ENCODE measurements at places on chromosomes 1 and 21.

DNA sequence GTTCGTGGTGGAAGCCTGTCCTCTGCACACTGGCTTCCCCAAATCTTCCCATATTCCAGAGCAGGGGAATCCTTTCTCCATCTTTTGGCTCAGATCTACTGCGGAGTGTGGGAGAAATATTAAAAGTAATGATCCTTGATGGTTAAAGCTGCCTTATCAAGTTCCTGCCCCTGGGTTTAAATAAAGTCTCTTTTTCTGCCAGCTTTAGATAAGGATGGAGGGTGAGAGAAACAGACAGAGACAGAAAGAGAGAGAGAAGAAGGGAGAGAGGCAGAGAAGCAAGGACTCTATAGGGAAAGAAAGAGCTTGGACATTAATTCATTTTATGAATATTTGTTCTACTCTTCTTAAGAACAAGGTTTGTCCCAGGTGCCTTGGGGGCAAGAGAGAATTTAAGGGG lies 98.0 kb downstream of the KCNJ15 start:
- no peak for DNase-seq

DNA sequence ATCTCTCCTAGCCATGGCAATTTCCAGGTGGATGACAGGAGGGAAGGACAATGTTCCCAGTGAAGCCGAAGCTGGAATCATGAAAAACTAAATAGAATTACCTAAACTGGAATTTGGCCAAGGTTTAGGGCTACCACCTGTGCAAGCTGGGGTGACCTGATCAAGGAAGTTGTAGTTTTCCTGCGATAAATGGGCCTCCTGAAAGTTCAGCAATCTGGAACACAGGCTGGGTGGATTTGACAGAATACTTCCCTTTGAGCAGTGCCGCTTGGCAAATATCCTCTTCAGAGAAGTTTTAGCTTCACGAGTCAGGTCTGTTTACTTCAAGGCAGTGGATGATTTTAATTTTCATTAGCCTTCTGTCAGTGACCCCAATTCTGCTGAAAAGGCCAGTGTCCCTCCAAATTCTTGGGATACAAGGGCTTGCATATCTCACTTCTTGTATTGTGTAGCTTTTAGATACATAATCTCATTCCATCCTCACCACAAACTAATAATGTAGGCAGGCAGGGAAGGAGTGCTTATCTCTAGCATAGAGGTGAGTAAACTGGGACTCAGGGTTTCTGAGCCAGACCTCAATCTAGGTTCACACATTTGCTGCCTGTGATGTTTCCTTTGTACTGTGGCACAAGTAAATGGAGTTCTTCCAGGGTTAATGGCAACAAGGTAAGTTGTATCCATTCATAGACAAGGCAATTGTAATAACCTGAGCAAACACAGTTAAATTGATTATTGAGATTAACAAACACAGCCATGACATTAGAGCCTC lies 349.4 kb downstream of the NUF2 start:
- no peak for DNase-seq

DNA sequence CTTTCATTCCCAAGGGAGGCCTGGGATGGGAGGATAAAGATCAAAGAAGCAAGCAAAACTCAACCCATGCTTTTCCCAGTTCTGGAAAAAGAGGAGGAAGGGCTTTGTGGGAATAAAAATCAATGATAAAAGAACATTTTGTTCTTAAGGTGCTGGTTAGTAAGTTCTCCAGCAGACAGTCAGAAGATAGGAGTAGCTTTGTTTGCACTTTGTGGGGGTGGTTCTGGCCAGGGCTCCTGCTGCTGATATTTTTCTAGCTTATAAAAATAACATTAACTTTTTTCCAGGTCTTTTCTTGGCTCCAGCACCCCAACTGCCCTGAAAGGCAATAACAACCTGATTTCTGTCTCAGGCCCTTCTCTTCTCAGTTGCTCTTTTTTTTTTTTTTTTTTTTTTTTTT lies 220.0 kb downstream of the FGGY start:
- no peak for DNase-seq

DNA sequence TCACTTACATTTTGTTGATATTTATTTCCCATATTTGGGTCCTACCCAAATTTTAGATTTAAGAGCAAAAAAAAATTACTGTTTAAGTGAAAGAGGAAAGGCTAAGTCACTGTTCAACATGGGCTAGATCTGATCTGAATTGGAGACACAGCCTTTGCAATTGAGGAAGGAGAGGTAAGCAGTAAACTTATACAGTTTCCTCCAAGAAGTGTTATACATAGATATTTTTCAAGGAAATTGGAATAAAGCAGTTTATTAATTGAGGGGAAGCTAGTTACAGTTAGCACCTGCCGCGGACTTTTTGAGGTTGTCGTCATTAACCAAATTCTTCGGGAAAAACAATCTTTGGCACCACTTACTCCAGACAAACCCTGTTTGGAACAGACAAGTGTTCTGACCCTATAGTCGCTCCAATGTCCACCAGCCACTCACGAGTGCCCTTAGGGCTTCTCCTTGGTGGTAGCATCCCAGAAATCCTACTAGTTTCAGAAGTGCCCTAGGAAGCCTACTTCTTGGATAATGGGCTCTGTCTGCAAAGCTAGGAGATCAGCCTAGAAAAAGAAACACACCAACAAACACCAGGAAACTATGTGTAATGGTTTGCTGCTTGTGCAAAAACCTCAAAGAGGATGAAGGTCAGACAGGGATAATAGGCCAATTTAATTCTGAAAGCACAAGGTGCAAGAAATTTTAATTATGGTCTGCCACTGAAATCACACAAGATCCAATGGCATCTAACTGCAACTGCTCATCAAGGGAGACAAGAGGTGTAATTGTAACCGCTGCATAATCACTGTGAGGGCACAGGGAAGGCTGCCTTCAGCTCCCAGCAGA lies 2.5 kb downstream of the WLS start:
- DNase-seq = no peak

- DNase-seq = no peak
Observed at GRCh38 chr1:242524571-242525359, at the start of gene PLD5. Gene PLD5, minus strand, starts transcription at chr1:242524697.

- no peak for DNase-seq
Observed at GRCh38 chr1:54498383-54499096, 49.5 kb upstream of the ACOT11 start.

GRCh38 chr1:202805886-202806844 lies 2.1 kb downstream of the KDM5B start:
- no peak for DNase-seq

- DNase-seq = no peak
Observed at GRCh38 chr1:224639426-224639975, 23.4 kb downstream of the CNIH3 start.

- no peak for DNase-seq
Observed at GRCh38 chr1:218589487-218589886, 244.4 kb downstream of the TGFB2 start.

- no peak for DNase-seq
Observed at GRCh38 chr1:177310326-177310725, 139.6 kb downstream of the BRINP2 start.

GRCh38 chr1:209618756-209619420 lies 33.3 kb downstream of the LAMB3 start:
- no peak for DNase-seq

DNA sequence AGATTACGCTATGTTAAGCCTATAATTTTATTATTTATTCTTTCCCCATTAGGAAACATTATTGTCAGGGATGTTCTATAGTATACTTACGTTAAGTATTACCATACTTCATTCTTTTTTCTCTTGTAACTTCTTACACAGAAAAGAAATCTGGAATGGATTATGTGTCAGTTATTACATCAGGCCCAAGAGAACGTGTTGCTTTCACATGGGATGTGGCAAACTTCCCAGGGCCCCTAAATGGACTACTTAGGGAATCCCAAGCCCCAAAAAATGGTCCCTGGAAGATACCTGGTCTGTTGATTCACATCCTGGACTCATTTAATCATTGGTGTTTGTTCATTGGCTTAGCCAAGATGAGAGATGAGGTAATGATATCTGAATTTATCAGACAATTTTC lies 249.8 kb downstream of the NRIP1 start:
- DNase-seq = no peak

DNA sequence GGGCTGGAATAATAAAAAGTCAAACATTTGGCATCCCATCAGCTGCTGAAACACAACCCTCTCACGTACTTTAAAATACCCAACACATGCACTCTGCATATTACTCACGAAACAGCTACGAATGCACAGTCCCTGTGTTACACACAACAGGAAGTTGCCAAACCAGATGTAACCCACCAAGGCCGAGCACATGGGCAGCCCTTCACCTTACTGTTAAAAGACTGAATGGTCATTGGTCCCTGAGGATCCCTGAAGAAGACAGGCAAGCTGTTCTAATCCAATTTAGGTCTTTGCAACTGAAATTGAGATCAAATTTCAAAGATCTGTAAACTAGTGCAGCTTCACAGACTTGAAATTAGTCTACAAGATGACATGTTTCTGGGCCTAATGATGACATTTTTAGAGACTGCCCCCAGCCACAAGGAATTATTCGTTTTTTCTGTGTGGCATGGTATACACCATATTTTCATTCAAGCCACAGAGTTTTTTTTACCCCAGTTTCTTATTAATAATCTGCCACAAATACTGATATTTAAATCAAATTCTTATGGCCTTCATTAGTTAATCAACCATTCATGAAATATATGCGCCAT lies 25.6 kb upstream of the IER5 start:
- DNase-seq = no peak

DNA sequence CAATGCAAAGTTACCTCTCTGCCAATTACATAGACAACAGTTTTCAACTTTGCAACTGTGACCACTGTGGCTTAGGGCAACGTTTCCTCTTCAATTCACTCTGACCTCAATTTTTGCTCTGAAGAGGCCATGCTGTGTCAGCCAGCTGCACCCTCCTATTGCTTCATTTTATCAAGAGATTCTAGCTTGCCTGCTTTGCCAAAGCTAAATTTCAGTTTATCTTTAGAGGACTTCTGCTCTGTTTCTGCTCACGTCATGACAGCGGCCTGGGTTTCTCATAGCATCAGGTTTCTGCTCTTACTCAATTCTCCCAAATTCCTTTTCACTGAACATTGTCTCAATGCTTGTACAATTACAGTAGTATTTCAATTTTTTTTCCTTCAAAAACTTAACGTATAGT lies 154.6 kb downstream of the PLA2G4A start:
- no peak for DNase-seq

DNA sequence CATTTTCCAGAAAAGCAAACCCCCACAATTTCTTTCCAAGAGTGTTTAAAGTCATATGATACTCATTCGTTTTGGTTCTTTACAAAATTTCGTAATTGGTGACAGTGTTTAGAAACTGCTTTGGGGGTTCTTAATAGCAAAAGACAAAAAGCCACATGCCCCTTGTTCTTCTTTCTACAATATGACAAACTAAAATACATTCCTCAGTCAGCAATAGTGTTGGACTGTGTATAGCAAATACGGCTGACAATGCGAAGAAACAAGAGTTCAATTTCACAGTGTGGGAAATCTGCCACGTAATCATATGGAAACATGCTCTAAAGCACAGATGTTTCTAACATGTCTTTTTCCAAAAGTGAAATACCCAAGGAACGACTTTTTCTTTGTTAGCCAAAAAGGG lies 7.6 kb upstream of the IFNAR1 start:
- DNase-seq = peak; percentile 89

- no peak for DNase-seq
Observed at GRCh38 chr1:53476579-53476978, 17.4 kb downstream of the DMRTB1 start.

GRCh38 chr1:218521414-218522169 lies 176.5 kb downstream of the TGFB2 start:
- DNase-seq = no peak

- no peak for DNase-seq
Observed at GRCh38 chr1:215344539-215344938, 222.6 kb upstream of the KCTD3 start.

GRCh38 chr1:86913399-86913895 lies 479 bp downstream of the SELENOF start:
- no peak for DNase-seq

DNA sequence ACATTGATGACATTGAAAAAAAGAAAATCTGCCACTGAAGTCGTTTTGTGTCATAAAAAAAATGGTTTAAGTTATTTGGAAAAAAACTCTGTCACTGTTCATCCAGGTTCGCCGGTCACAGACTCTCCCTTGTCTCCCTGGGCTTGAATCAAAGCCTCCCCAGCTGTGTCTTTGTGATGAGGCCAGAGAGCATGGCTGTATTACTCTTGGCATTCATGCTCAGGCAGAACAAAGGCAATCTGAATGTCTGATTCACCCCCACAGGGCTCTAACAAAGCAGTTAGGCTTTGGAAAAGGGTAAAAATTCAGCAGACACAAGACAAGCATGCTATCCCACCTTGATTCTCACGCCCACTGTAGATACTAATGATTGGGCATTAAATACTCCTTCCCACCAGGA lies 304.3 kb upstream of the PLD5 start:
- DNase-seq = no peak

DNA sequence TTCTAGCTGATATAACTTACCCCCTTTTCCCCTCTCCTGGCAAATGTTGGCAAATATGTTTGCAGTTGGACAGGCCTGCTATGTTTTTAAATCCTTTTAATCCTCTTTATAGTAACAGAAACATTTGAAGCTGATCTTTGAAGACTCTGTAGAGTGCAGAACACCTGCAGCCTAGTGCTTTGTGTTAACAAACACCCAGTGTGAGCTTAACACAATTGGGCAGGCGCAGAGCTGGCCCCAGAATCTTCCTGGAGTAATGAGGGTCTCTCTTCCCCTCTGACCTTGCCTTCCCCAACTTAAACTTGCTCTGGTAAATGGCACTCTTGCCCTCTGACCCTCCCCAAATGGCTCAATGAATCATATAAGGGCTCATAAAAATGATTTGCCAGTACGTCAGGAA lies 247.9 kb upstream of the LYPLAL1 start:
- no peak for DNase-seq

- no peak for DNase-seq
Observed at GRCh38 chr1:192552760-192553191, 22.8 kb upstream of the RGS1 start.

DNA sequence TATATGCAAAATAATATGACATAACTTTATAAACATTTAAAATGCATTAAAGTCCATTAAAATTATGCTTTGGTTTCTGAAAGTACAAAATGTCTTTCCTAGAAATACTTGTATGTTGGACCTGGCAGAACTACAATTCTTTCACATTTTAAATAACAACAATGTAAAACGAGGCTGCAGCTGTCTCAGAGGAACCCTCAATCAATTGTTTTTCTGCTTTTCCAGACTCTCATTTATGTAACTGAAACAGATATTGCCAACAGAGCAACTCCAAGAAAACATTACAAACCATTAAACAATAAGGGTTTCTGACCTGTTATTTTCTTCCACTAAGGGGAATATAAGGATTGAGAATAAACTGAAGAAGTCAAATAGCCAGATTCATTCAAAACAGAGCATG lies 1193.4 kb downstream of the NCAM2 start:
- peak; percentile 89 for DNase-seq

DNA sequence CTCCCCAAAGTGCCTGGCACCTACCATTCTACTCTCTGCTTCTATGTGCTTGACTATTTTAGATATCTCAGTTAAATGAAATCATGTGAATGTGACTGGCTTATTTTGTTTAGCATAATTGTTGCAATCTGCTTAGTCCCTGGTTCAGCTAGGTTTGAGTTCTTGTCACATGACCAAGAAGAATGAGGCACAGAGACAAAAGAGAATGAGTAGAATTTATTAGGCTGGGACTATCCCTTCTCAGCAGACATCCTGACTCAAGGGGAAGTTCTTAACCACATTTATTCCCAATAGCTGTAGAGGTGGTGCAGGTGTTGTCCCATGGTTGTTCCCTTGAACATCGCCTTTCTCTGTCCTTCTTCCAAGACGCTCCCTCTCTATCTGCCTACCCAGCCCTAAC lies 1485.7 kb downstream of the KCNT2 start:
- DNase-seq = no peak
